Spleen (tissue), 13 donors: ENCODE measurements at places on chromosomes 7 and 10. TPM values are rescaled to one million over a fixed set of nuclear protein-coding genes. Genes with fewer than 3 reads are reported as not detected.

Gene SLC26A3
- polyA plus RNA-seq = not detected

Gene GIMAP7
- 103 TPM for polyA plus RNA-seq

Gene NYAP1
- 0.07 TPM for polyA plus RNA-seq

Gene KIF11
- polyA plus RNA-seq = 2.7 TPM

Gene PPP1R3C
- polyA plus RNA-seq = 1.4 TPM

Gene BRAT1
- polyA plus RNA-seq = 50.9 TPM

GRCh38 chr10:78656417-78657162 is 412.2 kb upstream of the ZMIZ1 start:
- DNase-seq = no peak

DNA sequence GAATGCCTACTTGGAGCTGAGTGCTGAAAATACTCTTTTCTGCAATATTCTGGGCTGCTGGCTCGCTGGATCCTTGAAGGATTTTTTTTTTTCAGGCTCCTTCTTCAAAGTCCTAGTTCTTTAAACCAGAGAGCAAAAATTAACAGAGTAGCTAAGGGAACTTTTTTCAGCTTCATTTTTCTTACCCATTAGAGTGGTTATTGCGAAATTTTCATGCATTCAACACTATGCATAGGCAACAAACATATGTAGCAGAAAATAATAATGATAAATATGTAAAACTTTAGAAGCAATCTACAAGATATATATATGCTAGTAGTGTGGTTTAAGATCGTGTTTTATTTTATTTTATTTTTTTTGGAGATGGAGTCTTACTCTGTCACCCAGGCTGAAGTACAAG is 264.6 kb downstream of the SFMBT2 start:
- no peak for DNase-seq

DNA sequence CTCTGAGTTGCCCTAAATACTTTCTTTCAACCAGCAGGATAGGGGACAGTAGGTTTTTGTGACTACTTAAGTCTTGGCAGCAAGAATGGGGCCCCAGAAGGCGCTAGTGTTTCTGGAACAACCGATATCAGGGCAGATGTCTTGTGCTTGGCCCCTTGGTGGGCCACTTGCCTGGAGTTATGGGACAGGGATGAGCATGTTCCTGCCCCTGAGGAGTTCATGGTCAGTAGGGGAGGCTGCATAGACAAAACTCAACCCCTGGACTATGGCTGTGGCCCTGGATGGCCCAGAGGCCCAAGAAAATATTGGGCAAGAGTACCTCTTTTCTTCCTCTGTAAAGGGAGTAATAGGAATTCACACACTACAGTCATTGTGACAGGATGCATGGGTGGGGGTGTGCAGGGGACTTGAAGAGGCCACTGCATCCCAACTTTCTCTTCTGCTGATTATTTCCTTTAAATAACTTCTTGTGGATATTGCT is 57.7 kb upstream of the IGFBP3 start:
- no peak for DNase-seq

GRCh38 chr7:69122953-69123352 is 475.3 kb upstream of the AUTS2 start:
- no peak for DNase-seq

DNA sequence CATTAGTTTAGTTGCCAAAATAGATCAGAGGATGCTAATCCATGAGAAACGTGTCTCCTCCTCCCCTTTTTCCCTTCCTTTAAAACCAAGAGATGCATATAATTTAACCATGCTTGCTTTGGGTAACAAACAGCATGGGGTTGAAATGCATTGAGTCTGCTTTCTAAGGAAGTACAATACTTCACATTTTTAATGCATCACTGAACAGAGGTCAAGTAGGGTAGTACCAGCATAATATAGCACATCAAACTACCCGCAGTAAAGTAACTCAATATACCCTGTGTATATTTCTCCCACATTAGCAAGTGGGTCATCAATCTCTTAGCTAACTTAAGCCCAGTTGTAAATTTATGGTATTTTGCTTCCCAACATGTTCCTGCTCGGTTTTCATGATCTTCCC is 239.3 kb upstream of the SEMA3C start:
- no peak for DNase-seq

- no peak for DNase-seq
Observed at GRCh38 chr10:111392159-111392558, 315.3 kb downstream of the ADRA2A start.

GRCh38 chr7:93883078-93883916 is 7.3 kb downstream of the TFPI2 start:
- DNase-seq = no peak

DNA sequence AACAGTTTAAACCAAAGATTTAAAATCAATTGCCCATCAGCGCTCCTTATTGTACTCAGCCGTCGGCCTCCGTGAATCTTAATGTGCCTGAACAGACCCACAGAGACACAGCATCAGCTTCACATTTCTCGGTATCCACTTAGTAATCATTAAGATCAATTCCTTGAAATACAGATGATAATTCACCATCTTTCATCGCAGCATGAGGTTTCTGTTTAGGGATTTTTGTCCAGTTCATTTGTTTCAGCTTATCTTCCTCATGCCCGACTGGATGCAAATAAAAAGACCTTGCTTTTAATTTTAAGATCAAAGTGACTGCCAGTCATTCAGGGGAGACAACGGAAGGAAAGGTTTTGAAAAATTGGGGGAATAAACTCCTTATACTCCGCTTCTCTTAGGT is 207.8 kb downstream of the WDR37 start:
- no peak for DNase-seq

- DNase-seq = no peak
Observed at GRCh38 chr10:60000747-60001146, 94.4 kb upstream of the CCDC6 start.

DNA sequence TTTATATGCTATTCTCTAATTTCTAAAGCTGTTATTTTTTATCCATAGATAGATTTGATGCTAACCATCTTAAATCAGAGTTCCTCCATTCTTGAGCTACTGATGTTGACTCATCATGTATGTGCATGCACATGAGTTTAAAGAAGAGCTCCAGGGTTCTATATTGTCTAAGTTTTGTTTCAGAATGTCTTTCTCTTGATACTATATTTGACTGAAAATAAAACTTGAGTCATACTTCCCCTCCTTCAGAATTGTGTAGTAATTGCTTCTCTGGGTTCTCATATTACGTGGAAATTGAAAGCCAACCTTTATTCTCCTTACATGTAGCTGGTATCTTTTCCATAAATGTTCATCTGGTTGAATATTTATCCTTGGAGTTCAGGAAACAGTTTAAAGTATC is 89.4 kb downstream of the LRRTM3 start:
- no peak for DNase-seq

DNA sequence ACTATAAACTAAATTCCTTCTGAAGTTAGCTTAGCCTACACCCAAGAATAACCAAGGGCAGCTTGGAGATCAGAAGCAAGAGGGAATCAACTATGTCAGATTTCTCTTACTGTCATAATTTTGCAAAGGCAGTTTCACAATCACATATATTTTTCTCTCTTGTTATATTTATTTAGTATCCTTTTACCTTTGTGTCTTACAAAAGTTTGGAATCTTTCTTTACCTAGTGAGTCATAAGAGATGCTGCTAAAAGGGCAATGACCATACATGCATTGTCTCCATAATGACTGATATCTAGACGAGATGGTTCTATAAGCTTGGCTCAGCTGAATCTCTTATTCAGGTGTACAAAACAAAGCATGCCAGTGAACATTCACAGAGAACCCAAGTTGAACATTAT is 61.1 kb downstream of the PPP1R17 start:
- DNase-seq = no peak

DNA sequence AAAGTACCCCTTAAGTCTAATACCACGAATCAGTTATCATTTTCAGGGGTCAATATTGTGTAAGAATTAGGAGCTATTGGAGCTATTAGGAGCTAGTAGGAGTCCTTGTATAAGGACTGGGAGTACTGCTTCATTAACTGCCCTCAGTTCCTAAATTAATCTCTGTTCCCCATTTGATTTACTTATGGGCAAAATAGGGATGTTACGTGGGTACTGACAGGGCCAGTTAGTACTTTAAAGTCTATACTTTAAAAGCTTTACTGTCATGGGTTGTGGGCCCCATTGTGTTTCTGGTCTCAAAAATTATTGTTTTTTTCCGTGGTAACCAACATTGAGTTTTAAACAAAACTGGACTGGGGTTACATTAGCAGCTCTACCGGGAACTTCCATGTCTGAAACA is 60.3 kb downstream of the PRKAR2B start:
- no peak for DNase-seq

DNA sequence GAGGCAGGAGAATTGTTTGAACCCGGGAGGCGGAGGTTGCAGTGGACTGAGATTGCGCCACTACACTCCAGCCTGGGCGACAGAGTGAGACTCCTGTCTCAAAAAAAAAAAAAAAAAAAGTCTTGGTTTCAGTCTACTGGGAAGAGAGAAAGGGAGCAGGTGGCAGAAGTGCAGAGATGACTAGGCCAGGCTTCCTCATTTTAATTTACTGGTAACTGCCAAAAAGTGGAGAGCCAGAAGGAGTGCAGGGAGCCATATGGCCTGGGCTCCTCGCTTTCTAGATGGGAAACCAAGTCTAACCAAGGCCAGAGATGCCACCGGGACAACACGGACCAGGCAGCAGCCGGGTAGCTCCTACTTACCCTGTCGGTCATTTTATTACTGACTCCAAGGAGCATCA is 12.2 kb downstream of the SEPHS1 start:
- no peak for DNase-seq

- DNase-seq = no peak
Observed at GRCh38 chr7:104208421-104208780, 588 bp upstream of the ORC5 start.

DNA sequence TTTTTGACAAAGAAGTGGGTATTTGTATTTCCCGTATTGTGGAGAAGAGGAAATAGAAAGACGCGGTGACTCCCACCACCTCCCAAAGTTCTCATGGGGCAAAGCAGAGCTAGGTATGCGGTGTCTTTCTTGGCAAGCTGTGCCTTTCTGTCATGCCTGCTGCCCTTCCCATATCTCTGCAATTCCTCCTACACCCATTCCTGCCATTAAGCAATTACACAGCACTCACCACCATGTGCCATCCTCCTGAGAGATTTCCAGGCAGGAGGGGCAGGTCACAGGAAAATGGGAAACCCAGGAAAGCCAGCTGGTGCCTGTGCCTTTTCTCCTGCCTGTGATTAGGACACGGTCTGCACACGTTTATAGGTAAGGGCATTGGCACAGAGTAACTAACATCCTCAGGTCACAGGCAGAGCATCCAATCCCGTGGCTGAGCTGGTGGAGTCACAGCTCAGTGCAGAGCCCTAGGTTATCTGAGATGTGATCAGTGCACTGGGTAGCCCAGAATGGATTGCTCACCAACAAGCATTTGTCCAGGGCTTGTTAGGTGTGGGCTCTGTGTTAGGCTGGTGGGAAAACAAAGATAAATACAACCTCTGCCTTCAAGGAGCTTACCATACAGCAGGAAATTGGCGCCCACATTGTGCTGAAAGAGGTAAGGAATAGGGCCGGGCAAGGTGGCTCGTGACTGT is 9.4 kb upstream of the CRTAC1 start:
- DNase-seq = no peak

- no peak for DNase-seq
Observed at GRCh38 chr7:146355216-146355615, 238.6 kb downstream of the CNTNAP2 start.

DNA sequence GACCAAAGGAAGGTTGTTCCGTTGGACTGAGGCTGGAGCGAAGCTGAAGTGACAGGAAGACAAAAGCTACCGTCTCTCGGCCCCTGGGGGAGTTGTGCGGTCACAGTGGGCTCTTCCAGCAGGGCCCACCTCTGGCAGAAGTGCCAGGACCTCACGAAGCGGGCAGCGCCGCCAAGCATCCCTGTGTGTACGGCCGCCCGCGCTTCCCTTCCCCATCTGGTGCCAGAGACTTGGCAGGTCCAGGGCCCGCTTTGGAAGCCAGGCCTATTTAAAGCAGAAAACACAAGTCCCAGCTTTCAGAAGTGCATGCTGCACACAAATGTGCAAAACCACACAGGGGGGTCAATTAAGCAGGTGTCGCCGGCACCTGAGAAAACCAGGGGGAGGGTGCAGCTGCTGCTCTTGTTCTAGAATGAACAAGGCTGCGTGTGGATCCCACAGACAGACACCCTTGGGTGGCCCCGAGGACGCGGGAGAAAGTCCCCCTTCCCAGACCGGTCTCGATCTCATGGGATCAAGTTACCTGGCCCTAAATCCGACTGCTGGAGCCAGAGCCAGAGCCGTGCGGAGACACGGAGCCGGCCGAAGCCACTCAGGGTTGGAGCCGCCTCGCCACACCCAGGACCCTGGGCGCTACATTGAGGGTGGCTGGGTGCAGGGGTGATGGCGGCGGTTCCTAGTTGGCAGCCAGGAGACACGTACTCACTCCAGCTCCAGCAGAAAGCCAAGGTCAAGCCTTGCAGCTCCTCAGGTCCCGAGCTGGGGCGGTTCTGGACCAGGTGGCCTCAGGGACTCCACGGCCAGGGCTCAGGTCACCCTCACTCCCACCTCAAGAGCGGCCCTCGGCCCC is 51.8 kb upstream of the PPP2R2D start:
- peak; percentile 71 for DNase-seq

DNA sequence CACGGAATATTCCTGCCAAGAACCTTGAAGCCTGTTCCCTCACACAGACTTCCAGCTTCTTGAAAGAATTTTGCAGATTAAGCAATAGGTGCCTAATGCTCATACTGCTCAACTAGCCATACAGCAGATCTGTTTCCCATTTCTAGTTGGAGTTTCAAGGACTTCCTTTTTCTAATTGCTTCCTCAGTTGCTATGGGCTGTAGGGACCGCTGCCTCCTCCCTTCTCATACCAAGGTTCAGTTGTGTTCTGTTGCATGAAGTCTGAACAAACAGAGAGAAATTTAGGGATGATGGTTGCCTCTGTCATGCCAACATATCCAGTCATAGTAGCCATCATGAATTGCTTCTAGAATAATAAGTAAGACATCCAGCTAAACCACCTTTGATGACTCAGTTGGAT is 6.8 kb downstream of the ITGA8 start:
- DNase-seq = no peak

GRCh38 chr7:83913174-83913573 is 264.2 kb upstream of the SEMA3E start:
- no peak for DNase-seq

GRCh38 chr7:73841689-73842066 is 638 bp downstream of the METTL27 start:
- no peak for DNase-seq

DNA sequence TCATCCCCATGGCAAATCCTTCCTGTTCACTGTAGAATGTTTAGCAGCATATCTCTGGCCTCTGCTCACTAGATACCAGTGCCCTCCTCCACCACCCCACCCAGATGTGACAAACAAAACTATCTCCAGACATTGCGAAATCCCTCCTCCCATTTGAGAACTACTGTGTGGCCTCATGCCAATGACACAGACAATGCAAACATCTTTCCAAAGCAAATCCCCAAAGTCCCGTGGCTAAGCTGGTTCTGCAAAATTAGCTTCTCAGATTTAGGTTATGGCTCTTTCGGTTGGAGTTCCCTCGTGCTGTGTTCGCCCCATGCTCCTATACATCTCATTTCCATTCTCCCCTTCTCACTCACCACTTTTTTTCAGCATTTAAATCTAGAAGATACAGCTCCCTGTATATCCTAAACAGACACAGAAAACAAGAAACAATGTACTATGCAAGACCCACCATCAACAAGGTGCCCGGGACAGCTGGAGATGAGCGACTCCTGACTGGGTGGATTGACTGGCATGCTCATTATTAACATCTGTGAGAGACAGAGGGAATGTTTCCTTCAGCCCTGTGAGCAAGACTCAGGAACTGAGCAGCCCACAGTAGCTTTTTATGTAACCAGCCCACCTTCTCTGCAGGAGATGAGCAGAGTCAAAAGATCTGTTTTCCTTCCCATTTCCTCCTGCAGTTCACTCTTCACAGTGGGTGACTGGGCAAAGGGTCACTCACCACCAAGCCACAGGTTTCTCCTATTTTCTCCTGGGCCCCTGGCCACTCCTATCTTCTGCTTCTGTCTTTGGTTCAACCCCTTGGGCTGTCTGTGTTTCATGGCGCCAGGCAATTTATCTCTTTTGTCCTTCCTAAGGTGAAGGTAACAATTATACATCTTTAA is 225.7 kb upstream of the AOAH start:
- no peak for DNase-seq
